Amniotic stem cell (primary cell): ENCODE measurements at places on chromosomes 5 and 9.

GRCh38 chr5:122352331-122352730, 40.3 kb downstream of the SNCAIP start:
- no peak for DNase-seq

DNA sequence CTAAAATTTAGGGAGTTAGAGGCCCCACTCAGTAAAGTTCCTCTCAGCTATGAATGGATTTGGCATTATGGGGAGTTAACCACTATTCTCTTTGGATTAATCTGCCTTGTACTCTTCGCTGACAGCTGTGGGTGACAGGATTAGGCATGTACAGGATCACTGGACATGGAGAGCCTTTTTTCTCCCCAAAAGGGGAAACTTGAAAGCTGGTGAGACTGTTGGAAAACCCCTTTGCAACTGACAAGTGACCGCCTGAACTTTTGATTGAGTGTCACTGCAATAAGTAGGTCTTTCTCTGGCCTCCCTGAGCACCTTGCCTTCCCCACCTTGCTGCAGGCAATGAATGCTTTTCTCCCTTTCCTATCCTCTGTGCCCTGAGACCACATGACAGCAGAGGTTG, 68.3 kb downstream of the ERP44 start:
- DNase-seq, result no peak

- DNase-seq, result no peak
These were observed 67.7 kb downstream of the KCNT1 start for GRCh38 chr9:135769489-135770202.

GRCh38 chr5:71731015-71731414, 11.9 kb downstream of the CARTPT start:
- DNase-seq, result no peak

DNA sequence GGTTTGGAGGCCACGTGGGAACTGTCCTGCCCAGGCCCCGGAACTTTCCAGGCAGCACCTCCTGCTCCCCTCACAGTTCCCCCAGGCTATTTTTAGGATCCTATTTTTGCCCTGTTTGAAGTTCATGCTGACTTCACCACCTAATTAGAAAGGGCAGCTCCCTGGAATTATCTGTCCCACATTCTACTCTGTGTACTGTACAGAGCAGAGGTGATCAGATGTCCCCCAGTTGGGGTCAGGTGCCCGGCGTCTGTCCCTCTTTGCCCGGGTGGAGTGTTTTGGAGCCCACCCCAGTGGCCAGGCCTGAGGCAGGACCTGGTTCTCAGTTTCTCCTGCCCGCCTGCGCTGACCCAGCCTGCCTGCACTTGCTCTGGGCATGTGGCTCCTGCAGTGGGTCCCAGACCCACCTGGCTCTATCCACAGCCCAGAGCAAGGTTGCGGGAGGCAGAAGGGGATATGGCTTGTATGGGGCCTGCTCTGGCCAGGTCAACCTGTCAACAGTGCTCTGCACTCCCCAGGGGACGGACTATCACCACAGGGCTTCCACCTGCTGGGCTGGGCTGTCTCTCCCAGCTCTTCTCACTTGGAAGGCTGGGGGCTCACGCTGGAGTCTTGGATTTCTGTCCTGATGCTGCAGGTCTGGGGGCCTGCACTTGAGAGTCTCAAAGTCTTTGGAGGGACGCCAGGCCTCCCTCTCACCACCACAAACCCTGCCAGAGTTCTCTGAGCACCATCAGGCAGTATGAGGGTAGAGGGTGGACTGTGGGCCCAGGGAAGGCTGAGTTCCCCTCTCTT, 268.3 kb downstream of the GADD45G start:
- DNase-seq, result no peak

DNA sequence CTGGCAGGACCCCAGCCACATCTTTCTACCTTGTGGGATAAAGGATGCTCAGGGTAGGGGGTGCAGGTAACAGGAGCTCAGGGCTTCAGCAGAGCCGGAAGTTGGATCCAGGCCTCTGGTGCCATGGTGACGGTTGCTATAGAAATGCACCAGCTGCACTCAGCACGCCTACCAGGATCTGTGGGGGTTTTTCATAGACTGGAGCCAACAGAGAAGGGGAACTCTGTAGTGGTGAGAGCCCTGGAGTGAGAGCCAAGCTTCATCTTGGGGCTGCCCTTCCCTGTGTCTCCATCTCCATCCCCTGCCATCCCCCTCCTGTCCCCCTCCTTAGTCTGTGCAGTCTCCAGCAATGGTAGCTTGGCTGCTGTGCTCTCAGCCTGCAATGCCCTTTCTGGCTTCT, 27.5 kb upstream of the BOD1 start:
- DNase-seq, result no peak

DNA sequence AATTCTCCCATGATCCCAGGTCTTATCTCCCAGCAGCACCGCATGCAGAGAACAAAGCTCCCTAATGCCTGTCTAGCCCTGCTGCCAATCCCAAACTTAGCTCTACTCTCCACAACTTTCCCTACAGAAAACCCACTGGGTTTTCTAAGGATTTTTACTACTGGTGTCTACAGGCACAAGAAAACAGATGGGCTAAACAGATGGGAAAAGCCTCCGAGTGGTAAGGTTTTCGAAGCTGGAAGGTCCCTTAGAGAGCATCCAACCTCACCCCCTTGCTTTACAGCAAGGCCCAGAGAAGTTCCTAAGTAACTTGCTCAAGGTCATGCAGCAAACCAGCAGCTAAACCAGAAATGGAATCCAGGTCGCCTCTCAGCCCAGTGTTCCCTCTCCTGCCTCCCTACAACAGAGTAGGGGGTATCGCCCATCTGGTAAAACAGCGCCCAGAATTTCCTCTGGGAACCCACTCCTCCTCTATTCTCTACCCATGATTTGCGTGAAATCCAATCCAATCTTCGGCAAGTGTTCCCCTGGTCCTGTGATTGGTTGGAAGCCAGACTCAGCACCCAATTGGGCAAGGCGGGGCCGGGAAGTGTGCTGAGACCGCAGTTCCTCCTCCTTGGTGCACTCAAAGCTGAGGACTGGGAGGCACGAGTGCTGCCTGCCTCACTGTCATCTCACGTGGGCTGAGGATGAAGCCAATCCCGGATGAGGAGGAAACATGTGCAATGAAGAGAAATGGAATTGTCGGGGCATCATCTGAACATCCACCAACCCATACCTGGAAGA, 20.8 kb downstream of the CPLX2 start:
- DNase-seq, result no peak

DNA sequence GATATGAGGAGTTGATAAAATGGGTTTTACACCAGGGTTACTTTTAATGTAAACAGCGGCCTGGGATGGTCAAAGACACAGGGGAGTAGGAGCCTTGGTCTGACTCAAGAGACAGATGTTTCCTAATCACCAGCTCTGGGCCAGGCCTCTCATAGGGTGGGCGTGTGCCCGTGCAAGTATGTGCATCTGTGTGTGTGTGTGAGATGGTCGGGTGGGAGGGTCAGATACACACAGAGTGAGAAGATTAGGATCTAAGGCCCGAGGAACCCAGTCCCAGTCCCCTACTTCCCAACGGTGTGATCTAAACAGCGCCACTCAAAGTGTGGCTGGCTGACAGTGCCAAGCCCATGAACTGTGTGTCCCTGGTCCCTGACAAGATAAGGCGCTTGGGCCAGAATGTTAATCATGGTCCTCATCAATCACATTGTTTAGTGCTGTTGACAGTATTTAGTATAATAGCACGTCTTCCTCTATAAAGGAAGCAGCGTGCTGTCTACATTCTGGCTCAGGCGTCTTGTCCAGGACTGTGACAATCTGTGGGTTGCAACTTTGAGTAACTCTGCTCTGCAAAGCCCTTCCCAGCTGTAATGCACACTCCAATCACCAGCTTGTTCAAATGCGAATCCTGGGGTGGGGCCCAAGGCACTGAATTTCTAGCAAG, 173.7 kb downstream of the DAB2IP start:
- DNase-seq, result no peak

GRCh38 chr9:19999491-20000057, 210.7 kb upstream of the SLC24A2 start:
- DNase-seq, result peak; percentile 55

- DNase-seq, result no peak
These were observed 6.3 kb upstream of the SLC25A51 start for GRCh38 chr9:37910271-37910670.

DNA sequence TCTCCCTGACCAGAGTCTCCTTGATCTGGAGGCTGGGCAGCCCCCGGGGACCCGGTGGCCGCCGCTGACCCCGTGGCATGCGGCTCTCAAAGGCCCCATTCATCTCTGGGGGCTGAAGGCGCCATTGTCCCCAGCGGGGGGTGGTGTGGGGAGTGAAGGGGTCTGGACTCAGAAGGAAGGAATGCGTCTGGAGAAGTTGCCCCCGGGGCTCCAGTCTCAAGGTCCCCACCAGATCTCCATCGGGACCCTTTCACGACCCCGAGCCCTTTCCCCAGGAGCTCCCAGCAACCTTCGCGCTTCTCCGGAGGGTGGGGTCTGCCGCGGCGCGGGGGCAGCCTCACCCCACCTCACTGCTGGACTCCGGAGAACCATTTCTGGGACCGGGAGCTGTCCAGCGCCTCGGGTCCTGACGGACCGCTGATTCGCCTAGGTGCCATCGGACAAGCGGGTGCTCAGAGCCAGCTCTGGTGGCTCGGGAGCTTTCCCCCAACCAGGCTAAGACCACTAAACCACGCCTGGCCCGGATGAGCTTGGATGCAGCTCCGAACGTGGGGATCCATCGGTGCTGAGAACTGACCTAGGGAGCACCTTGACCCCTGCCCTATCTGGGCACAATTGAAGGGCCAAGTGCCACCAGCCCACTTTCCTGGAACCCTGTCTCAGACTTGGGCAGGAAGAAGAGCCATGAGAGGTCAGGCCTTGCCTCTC, 5.1 kb upstream of the PCDH1 start:
- DNase-seq, result no peak

DNA sequence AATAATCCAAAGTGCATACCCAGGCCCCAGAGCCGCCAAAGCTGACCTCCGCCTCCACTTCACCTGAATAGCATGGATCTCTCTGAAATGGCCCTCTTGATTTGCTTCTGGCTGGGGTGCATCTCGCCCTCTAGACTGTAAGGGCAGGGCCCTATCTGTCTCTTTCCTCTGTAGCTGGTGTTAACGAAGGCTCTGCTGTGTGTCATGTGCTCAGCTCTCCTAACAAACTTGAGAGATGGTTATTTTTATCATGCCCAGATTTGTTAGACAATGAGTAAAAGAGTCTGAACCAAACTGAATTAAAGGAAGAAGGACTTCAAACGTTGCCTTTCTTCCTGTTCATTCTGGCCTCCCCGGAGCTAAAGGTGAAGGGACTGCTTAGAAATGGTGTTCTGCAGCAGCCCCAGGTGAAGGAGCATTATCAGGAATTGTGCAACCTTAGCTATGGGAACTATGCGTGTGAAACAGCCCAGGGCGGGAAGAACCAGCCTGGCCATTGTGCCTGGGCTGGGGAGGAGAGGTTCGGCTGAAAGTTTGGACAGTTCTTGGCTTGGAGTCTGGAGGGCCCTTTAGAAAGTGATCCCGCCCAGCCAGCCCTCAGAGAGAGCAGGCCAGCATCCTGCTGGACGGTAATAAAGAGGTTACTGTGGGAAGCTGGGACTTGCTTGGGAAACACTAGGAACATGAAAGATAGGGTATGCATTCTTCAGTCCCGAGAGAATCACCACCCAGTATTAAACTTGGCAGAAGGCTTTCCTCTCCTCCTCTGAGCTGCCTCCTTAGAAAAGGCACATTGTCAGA, 73.5 kb downstream of the WWC1 start:
- no peak for DNase-seq

DNA sequence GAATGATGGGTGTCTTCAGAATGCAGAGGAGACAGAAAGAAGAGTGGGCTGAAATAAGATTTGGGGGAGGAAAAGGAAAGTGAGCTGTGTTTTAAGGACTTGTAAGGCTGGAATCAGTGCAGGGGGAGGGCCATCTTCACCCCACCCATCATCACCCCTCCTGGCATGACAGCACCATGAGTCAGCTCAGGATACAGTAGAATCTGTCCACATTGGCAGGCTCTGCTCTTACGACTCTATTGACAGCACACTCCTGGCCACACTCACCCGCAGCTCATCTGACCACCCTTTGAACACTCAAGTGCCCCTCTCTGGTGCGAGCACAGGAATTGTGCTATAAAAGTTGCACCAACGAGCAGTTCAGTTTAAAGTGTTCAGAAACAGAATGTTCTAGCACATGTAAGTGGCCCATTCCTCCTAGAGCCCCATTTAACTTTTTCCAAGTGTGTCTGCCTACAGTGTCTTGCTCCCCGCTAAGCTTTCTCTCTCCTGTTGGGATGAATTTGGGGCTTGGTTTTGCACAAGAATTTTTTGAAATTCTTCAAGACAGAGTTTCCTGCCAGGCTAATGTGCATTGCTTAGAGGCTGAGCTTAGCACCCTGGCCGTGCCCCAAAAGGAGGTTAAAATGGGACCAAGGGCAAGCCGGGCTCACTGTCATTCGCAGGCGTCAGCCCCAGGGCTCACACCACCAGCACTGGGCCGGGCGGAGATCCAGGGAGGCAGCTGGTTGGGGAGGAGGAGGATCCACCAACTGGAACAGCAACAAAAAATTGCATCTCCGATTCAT, 12.0 kb downstream of the ADRA1B start:
- peak; percentile 58 for DNase-seq

- DNase-seq, result no peak
These were observed 16.5 kb downstream of the GRXCR2 start for GRCh38 chr5:145856285-145856818.

- no peak for DNase-seq
These were observed 13.1 kb upstream of the IFNA14 start for GRCh38 chr9:21252721-21253547.

- DNase-seq, result peak; percentile 10
These were observed 229.9 kb upstream of the MAP3K1 start for GRCh38 chr5:56585461-56585860.
